ENCODE measurements at places on chromosomes 2 and 18. TPM values are rescaled to one million over a fixed set of nuclear protein-coding genes. Genes with fewer than 3 reads are reported as not detected.

The POTEI gene
- not detected for total RNA-seq

The BUB1 gene
- total RNA-seq = 1.5 TPM

The TUBA3D gene
- not detected for total RNA-seq

The SP110 gene
- 15.1 TPM for total RNA-seq

The ITGA6 gene
- 11.8 TPM for total RNA-seq

The MAP3K19 gene
- total RNA-seq = not detected

The SNTG2 gene
- 0.69 TPM for total RNA-seq

The GLI2 gene
- 3.0 TPM for total RNA-seq

The TRIM43B gene
- total RNA-seq = not detected

The ABCB6 gene
- 22.1 TPM for total RNA-seq

GRCh38 chr18:75846321-75846720 lies 418.8 kb upstream of the SMIM21 start:
- DNase-seq = no peak

- no peak for DNase-seq
These were observed 725.2 kb downstream of the TSN start for GRCh38 chr2:122480501-122481243.

DNA sequence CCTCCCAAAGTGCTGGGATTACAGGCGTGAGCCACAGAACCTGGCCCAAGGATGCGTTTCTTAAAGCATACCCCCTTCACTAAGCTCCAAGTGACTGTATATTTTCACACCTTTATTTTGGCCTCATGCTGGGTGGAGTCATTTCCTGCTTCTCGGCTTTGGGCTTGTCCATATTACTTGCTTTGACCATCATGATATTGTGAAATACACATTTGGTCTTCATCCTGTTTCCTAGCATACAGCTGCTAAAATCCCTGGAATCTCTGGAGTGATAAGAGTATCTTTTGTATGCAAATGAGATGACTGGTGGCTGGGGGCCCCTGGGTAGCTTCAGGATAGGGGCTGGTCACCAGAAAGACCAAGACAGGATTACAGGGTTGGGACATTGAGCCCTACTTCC lies 17.6 kb upstream of the COLEC12 start:
- DNase-seq = no peak

DNA sequence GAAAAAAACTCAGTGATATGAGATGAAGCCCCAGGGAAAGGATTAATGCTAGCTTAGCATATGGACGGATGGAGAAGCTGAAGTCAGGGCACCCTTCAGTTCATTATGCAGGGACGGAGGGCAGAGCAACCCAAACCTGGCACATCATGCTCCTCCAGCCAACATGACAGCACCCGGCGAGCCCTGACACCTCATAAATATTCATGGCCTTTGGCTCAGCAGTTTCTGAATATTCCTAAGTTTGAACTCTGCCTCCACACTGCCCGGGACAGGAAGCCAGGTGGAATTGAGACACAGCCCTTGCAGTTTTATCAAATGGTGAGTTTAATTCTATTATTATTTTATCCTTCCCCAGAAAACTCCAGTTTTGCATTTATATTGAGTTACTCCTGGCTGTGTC lies 87.3 kb upstream of the SH3BP4 start:
- DNase-seq = no peak

- DNase-seq = no peak
These were observed 37.1 kb upstream of the GPR75 start for GRCh38 chr2:53896864-53897263.

DNA sequence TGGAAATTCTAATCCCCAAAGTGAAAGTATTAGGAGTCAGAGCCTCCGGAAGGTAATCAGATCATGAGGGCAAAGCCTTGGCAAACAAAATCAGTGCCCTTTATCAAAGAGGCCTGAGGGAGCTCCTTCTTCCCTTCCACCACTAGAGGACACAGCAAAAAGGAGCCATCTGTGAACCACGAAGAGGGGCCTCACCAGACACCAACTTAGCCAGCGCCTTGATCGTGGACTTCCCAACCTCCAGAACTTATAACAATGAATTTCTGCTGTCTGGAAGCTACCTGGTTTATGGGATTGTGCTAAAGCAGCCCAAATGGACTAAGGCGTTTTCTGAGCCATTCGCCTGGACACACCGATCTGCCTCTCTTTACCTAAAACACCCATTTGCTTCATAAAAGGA lies 133.1 kb downstream of the EIPR1 start:
- DNase-seq = no peak

- peak; percentile 47 for DNase-seq
These were observed 73.5 kb downstream of the CCBE1 start for GRCh38 chr18:59623456-59624368.

- no peak for DNase-seq
These were observed 93.4 kb upstream of the MEX3C start for GRCh38 chr18:51290860-51291259.

DNA sequence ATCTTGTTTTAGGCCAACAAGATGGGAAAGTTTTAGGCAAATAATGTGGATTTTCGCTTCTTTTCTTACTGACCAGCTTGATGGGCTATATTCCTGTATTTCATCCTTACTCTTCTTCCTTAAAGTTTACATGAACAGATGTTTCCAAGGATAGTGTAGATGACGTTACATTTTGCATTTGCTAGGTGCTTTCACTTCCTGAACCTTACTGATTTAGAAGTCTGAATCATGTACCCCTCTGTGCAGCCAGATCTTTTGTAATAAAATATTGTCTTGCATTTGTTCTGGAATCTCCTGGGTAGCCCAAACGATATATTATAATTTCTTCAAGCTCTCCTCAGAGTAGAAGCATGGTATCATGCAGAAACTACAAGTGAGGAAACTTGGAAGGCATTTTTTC lies 93.4 kb downstream of the CALCRL start:
- DNase-seq = no peak

DNA sequence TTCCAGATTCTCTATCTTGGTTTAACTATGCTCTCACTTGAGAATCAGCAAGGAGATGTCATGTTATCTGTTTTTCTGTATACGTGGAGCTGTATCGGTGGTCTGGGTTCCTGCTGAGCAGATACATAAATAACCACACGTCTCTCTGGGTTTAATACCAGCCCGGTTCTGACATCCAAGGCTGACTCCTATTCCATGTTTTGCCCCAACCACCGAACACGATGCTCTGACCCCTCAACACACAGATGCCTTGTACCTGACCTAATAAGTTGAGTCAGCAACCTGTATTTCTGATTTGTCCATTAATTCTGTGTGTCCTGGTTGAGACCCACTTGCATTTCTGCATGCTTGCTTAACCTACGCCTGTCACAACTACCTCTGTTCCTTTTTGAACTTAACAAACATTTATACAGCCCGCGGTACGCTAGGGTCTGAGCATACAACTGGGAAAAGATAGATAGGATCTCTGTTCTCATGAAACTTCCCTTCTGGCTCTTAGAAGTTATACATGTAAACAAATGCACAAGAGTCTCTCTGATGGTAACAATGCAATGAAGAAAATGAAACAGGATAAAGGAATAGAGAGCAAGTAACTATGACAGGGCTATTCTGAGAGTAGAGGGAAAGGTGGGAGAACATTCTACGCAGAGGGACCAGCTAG lies 480.4 kb downstream of the PARD3B start:
- DNase-seq = no peak

DNA sequence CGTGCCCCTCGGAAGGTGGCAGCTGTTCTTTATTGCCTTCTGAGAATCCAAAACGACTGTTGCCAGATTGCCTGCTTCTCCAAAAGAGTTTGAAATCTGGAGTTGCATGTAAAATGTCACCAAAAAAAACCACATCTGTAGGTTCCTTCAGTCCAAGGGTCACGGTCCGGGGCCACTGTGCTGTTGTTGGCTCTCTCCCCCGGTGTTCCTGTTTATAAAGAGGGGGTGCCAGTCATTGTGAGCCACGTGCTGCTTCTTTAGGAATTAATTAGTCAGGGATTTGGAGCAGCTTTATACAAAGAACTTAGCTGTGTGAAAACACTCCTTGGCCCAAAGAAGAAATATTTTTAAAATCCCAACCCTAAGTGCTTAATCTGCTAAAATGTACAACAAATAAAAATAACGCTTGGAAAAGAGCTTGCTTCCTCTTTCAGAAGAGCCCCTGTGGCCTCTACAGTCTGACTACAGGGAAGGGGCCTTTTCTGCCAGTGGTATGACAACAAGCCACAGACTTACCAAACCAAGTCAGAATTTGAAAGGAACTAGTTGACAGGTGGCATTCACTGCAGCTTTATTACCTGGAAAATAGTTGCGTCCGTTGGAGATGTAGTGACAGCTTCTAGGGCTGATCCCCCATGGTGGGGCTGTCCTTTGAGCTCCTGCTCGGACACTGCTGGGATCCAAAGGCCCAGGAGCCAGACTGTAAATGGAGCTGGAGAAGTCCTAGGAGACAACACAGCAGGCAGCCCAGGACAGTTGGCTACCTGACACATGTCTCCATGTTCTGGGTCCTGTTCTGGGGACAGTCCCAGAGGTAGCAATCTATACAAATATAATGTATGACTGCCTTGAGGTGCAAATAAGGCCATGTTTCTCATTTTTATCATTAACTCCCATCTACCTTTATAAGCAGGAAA lies 84.5 kb upstream of the SLC1A4 start:
- no peak for DNase-seq

DNA sequence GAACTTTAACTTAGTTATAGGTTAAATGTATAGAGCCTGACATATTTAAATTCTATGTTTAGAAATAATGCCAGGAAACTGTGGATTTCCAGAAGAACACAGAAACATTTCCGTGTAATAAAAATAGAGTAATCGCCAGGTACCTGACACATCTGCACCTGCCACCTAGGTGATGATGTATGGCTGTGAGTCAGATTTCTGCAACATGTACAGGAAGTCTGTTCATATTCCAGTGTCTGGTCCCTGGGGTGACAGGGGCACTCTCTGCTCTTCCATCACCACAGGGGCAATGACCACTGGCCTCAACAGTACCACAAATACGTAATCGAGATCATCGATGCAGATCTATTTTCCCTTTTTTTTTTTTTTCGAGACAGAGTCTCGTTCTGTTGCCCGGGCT lies 101.1 kb upstream of the LPIN2 start:
- no peak for DNase-seq

- no peak for DNase-seq
These were observed 12.4 kb downstream of the CNNM4 start for GRCh38 chr2:96772903-96773671.

DNA sequence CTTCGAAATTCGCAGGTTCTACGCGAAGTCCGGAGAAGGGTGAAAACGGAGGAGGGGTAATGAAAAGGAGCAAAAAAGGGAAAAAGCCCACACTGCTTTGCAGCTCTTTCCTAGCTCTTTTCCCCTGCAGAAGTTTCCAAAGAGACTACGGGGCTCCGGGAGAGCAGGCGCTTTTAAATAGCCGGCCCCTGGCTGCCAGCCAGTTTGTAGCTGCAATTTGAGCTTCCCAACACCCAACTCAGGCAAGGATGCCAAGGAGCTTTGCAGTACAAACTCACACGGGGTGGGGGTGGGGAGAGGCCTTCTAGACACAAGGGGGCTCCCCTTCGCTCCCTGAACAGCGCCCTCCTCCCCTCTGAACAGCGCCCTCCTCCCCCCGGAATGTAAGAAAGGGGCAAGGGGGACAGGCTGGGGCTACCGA lies at the start of gene IGFBP5:
Gene IGFBP5, minus strand, starts transcription at position 149 of the 421 bp plus-strand sequence. CDS start 774 bp downstream, outside the sequence.
- peak; percentile 84 for DNase-seq

GRCh38 chr2:23757686-23758433 lies 169.1 kb downstream of the ATAD2B start:
- no peak for DNase-seq

DNA sequence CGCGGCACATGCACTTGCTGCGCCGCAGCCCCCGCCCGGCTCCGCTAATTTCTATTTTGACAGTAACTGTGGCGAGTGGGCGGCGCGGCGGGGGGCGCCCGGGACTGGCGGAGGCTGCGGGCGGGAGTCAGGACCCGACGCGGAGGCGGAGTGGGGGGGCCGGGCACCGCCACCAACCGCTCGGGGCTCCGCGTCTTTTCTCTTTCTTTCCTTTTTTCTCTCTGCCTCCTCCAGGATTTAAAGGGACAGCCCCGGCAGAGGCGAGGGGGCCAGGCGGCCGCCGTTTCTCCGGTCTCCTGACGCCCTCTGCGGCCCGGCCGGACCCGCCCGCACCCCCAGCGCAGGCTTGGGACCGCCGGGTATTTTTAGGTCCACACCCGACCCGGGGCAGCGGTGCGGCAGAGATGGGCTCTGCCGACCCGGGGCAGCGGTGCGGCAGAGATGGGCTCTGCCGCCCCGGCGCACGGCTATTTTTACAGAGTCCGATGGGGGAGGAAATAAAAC lies 460 bp upstream of the ZBTB7C start:
- peak; percentile 85 for DNase-seq

DNA sequence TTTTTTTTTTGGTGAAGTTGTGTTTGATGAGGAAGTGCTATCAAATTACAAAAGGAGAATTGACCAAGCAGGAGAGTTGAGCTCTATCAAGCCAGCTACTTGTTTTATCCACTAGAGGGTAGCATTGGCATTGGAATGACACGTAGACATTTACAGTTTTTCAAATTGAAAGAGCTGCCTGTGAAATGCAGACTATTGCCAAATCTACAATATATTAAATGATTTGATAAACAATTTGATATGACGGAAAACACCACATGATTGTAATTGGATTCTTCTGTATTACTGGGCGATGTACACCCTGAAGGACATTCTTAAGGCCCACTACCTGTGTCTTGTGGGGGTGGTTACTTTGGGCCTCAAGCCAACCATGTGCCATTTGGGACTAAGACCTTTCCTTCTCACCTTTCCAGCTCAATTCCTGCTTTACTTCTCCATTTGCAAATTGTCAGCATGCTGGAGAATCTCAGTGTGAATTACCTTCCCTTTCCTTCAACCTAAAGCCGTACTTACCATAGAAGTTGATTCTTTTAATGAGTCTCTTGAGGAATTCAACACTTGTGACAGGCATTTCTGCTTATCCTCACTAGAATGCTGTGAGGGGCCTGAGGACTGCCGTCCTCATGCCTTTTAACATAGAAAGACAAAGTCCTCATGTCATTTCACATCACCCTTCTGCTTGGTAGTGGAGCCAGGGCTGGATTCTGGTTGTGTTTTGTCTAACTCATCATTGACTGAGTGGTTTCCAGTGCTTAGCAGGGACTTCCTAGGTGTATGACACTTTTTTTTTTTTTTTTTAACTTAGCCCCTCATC lies 134.8 kb upstream of the THUMPD2 start:
- no peak for DNase-seq

- DNase-seq = no peak
These were observed 49.0 kb downstream of the NCOA1 start for GRCh38 chr2:24540011-24540477.

DNA sequence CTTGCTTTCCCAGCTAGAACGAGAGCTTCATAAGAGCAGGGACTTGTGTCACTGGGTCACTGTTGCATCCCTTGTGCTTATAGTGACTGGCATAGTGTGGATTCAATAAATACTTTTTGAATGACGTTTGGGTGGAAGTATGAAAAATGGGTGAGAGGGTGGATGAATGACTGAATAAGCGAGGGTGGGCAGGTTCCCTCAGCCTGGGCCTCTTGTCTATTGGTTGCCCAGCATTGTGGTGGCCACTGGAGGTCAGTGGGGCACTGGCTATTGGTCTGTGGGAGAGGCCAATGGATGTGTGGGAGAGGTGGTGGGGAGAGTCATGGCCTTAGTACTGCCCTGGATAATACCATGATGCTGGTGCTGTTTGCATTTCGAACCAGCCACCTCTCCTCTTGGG lies 93.8 kb upstream of the SKOR2 start:
- DNase-seq = no peak

- DNase-seq = no peak
These were observed 171.8 kb downstream of the ASXL3 start for GRCh38 chr18:33749834-33750233.

Data from adrenal gland (tissue), 19 donors.